ENCODE measurements at places on chromosomes 11 and 22. TPM values are rescaled to one million over a fixed set of nuclear protein-coding genes. Genes with fewer than 3 reads are reported as not detected.

DNA sequence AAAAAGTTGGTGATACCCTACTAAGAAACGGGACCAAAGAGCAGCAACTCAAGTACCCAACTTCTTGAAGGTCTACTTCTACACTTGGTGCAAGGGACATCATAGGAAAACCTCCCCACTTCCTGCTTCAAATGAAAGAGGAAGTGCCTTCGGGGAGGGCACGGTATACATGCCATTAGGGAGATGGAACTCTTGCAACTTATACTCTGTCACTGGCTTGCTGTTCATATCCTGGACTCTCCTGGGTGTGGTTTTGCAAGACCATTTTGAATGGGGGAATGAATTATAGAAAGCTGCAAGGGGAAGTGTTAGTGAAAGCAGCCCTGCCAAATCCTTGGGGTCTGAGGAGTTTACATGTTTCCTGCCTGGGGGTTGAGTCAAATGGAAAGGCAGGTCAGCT, 41.9 kb downstream of the CSNK2A3 start:
- no peak for DNase-seq

GRCh38 chr22:42171417-42171816, 40.8 kb upstream of the CYP2D6 start:
- no peak for DNase-seq

- DNase-seq: no peak
Measured at GRCh38 chr11:62400281-62400680, 18.6 kb upstream of the SCGB1A1 start.

GRCh38 chr22:39132871-39133524, 19.5 kb downstream of the CBX7 start:
- no peak for DNase-seq

DNA sequence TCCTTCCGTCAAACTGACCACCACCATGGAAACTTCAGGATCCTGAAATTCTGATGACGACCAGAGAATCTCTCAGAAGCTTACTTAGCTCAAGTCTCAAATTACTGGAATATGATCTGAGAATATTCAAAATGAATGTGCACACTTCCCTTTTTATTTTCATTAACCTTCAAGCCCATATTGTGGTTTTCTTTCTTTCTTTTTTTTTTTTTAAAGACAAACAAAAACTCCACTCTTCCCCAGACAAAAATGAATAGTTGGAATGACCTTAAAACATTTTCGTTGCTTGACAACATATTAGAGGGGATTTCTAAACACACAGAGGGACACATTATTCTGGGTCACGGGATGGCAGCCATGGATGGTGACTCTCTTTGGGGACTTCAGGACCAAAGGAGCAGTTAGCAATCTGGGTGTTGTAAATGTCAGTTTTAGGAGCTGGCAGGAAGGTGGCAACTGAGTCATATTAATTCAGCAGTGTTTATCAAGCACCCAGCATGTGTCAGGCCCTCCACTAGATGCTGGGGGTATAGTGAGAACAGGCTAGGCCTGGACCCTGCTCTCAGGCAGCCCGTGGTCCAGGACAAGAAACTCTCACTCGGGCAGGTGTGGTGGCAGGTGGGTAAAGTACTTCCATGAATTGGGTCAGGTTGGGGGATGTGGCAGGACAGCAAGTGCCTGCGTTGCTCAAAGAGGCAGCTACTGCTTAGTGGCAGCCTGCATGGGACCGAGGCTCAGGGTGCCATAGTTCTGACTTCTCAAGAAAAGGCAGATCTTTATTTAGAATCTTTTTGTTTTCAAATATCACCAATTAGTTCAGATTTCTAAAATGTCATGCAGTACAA, 126.1 kb downstream of the HIPK3 start:
- no peak for DNase-seq

- no peak for DNase-seq
Measured at GRCh38 chr11:76234416-76235232, 28.3 kb upstream of the WNT11 start.

DNA sequence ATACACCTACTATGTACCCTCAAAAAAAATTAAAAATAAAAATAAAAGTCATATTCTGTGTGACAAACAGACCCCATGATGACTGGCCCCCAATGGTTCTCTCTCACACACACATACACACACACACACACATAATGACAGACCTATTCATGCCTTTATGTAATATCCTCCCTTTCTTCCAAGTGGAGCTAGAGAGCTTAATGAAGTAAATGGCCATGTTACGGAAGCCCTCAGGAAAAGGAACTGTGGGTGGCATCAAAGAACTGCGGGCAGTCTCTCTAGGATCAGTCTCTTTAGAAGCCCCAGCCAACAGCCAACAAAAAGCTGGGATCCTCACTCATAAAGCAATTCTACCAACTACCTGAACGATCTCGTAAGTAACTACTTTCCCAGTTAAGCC, 125.5 kb downstream of the SIK3 start:
- DNase-seq: no peak

Gene DGCR8
- 46.6 TPM for total RNA-seq

Measured in activated T-cell treated with anti-CD3 and anti-CD28 coated beads, Interleukin-2, amount 50 U/mL, for 72 hours (primary cell).